ENCODE measurements at places on chromosomes 6 and 20. TPM values are rescaled to one million over a fixed set of nuclear protein-coding genes. Genes with fewer than 3 reads are reported as not detected.

DNA sequence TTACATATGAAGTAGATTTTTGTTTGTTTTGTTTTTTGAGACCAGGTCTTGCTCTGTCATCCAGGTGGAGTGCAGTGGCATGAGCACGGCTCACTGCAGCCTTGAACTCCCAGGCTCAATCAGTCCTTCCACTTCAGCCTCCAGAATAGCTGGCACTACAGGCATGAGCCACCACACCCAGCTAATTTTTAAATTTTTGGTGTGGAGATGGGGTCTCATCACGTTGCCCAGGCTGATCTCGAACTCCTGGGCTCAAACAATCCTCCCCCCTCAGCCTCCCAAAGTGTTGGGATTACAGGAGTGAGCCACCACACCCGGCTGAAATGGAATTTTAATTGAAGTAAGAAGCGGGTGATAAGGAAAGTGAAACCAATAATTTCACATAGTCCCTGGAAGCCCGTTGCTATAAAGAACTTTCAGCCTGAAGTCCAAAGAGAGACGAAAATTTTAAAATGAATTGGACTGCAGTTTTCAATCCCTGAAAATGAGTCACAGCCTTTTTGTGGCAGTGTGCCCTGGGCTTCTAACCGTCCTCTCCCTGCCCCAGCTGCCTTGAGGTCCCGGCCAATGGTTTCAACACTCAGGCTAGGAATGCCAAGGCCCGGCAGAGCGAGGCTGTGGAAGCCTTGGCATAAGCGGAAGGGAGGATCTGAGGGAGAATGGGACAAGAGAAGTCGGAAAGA is 757 bp downstream of the RAET1E start:
- peak; percentile 67 for DNase-seq

GRCh38 chr6:141539617-141540016 is 593.1 kb upstream of the GJE1 start:
- no peak for DNase-seq

- peak; percentile 52 for DNase-seq
Measured at GRCh38 chr6:31663961-31664789, 622 bp downstream of the GPANK1 start.

- no peak for DNase-seq
Measured at GRCh38 chr20:55174172-55174571, 698.8 kb downstream of the DOK5 start.

TIAM2 gene
- polyA plus RNA-seq: 6.2 TPM

DNA sequence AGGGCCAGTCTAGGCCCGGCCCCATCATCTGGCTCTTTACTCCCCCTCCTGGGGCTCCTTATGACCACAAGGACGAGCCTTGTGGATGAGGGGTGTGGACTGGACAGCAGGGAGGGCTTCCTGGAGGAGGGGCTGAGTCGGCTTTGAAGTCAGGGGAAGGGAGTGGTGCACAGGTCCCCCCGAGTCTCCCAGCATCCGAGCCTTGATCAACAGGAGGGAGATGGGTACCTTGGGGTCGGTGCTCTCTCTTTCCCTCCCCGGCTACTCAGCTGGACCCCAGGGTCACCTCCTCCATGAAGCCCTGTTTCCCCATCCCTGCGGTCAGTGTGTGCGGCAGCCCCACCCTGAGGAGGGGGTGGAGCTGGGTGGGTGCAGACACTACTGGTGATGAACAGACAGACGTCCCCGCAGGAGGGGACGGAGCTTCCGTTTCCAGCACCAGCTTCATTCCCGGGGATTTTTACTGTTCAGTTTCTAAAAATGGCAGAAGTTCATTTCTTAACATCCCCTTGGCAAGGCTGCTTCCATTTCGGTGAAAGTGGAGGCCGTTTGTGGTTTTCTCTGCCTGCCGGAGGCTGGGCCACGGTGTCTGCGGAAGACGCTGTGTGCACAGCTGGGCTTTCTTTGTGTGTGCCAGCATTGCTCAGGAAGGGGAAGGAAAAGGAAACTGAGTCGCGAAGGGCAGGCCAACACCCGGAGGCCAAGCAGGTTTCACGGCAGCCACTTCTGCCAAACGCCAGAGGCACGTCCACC is 19.6 kb downstream of the NTSR1 start:
- DNase-seq: peak; percentile 26

- no peak for DNase-seq
Measured at GRCh38 chr6:118968416-118968815, 33.5 kb upstream of the MCM9 start.

TRAPPC3L gene
- not detected for polyA plus RNA-seq

DNA sequence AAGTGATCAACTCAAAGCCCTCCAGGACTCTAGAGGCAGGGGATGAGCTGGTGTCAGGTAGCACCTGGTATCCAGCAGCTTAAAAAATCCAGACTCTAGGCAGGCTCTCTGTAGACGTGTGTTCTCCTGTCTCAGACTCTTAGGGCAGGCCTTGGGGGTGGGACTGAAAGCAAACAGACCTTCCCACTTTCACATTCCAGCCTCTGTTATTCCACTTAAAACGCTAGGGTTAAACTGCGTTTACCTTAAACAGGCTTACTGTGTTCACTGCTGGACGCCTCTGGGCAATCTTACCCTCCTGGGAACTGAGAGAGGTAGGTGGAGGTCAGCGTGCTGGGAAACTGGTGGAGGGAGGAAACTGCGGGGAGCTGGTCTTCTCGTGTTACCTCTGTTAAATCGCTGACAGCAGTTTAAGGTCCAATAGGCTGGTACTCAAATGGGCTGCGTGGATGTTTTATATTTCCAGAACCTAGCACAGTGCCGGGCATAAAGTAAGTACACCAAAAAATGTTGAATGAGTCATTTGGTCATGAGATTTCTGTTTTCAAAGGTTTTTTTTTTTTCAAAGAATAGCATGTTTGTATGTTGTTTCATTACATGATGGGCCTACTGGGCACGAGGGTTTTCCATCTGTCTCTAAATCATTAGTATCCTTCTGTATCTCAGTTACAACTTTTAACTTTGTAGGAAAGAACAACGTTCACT is at the start of gene GCNT2:
TSS of gene GCNT2 (plus strand) at position 248 of the 705 bp plus-strand sequence. CDS start 7,561 bp downstream, outside the sequence.
- no peak for DNase-seq

DNA sequence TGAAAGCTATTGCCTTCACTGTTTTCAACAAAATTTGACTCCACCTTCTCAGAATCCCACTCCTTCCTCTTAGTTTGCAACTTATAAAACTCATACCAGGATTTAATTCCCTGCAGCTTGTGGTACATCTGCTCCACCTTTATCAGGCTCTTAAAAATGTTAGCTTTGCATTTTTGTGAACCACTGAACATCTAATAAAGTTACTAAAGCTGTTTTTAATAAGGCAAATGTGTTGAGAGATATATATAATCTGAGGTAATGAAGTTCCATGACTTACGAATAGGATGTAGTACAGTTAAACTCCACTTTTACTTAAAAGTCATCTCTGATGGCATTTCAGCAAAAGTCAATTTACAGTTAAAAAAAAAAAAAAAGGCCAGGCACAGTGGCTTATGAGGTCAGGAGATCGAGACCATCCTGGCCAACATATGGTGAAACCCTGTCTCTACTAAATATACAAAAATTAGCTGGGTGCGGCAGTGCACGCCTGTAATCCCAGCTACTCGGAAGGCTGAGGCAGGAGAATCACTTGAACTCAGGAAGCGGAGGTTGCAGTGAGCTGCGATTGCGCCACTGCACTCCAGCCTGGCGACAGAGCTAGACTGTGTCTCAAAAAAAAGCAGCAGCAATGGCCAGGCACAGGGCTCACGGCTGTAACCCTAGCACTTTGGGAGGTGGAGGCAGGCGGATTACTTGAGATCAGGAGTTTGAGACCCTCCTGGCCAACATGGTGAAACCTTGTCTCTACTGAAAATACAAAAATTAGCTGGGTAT is 106.2 kb downstream of the KIF13A start:
- peak; percentile 34 for DNase-seq

BNIP5 gene
- polyA plus RNA-seq: not detected

DNA sequence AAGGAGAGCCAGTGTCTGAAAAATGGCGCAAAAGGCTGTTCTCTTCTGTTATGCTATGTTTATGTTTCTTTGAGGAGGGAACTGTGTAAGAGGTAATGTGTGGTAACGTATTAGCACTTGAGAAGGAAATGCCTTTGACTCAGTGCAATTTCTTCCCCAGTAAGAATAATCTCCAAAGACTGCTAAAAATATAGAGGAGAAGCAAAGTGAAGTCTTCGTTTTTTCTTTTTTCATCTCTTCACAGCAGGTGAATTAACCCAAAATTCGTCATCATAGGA is 47.1 kb upstream of the IFNGR1 start:
- no peak for DNase-seq

DNA sequence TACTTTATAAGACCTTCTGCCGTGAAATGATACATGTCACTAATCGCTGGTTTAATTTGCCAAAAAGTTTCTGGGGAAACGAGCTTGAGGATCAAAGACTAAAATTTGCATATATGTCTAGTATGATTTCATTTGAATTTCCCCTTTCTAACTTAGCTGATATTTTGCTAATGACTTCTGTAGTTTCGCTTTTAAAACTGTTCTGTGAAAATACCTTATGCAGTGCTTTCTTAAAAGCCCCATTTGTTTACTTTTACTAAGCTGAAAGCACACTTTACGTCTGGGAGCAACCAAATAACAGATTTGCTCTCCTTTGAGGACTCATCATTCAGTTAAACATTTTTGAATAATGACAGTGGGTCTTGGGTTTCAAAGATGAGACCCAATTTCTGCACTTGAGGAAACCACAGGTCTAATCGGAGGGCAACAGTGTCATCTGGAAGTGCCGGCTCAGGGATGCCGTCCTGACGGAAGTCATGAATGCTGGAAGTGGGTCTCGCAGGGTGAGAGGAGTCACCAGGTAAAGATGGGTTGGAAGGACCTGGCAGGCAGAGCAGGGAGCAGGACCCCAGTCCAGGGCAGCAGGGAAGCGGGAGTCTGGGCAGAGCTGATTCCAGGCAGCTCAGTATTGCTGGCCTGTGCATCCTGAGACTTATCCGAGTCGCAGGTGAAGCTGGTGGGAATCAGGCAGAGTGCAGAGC is 33.2 kb downstream of the PLEKHG1 start:
- no peak for DNase-seq

DNA sequence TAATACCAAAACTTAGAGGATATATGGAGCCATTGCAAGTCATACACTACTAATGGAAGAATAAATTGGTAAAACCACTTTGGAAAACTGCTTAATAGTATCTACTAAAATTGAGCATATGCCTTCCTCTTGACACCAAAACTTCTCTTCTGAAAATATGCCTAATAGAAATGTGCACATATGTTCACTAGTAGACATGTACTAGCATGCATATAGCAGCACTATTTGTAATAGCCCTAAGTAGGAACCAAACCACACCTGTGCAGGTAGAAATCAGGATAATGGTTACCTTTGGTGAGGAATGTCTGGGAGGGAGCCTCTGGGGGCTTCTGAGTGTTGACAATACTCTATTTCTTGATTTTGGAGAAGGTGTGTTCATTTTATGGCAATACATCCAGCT is 424.8 kb upstream of the BTBD3 start:
- DNase-seq: no peak

MYB gene
- not detected for polyA plus RNA-seq

- DNase-seq: no peak
Measured at GRCh38 chr6:1201547-1202200, 110.2 kb upstream of the FOXQ1 start.

SLC44A4 gene
- polyA plus RNA-seq: 0.07 TPM

SMPDL3A gene
- polyA plus RNA-seq: 8.1 TPM

GRCh38 chr6:155493694-155494143 is 38.1 kb upstream of the NOX3 start:
- DNase-seq: no peak

GRCh38 chr20:50297498-50298376 is 107.1 kb downstream of the CEBPB start:
- DNase-seq: no peak

TRIM38 gene
- 1.5 TPM for polyA plus RNA-seq

- no peak for DNase-seq
Measured at GRCh38 chr6:72551470-72551869, 70.4 kb upstream of the KCNQ5 start.

DNA sequence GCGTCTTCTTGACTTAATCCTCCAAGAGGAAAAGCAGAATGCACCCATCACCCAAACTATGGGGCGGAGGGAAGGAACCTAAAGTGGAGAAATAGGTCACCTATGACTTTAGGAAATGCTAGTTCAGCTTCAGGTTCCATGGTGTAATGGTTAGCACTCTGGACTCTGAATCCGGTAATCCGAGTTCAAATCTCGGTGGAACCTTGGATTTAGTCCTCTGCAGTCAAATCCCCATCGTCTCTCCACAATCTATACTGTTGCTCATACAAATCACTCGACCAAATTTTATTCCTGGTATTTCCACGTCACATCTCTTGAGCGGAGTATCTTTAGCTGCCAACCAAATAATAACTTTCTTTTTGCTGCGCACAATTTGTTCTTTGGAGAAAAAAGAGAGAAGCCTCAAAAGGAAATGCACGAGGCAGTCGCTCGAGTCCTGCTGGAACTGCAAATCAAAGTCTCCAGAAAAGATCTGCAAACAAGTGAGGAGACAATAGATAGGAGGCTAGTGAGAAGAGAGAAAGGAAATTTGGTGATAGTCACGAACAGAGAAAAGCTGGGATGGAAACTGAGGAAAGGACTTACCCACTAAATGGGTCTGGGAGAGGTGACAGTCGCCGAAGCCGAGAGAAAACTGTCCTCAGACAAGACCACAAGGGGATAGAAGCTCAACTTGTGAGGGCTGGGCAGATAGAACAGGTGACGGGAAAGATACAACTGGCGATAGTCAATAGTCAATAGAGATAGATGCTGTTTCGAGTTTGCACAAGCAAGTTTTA is 16.6 kb downstream of the POM121L2 start:
- no peak for DNase-seq

- no peak for DNase-seq
Measured at GRCh38 chr20:61369731-61370520, 117.9 kb downstream of the CDH4 start.

DNA sequence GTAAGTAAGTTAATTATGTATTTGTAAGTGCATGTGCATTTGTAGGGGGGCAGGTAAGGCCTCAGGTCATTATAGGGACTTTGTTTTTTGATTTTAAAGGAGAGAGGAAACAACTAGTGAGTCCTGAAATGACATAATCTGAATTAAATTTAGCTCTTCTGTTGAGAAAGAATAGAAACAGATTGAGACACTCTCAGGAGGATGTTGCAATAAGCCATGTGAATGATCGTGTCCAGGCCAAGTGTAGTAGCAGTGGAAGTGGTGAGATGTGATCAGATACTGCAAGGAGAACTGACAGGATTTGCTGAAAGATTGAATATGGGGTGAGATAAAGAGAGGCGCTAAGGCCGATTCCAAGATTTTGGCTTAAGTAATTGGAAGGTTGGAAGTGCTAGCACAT is 2.6 kb upstream of the CENPW start:
- no peak for DNase-seq

PRR18 gene
- polyA plus RNA-seq: 0.08 TPM

KCNK16 gene
- not detected for polyA plus RNA-seq
